ENCODE measurements at places on chromosomes 11 and 22. TPM values are rescaled to one million over a fixed set of nuclear protein-coding genes. Genes with fewer than 3 reads are reported as not detected.

GRCh38 chr22:44351685-44352377 is 39.1 kb upstream of the SHISAL1 start:
- no peaks in the 10 kb centered on the region for H3K36me3 ChIP-seq
- H3K27ac ChIP-seq: no peak overlapping the region
- peak; percentile 94 for DNase-seq

DNA sequence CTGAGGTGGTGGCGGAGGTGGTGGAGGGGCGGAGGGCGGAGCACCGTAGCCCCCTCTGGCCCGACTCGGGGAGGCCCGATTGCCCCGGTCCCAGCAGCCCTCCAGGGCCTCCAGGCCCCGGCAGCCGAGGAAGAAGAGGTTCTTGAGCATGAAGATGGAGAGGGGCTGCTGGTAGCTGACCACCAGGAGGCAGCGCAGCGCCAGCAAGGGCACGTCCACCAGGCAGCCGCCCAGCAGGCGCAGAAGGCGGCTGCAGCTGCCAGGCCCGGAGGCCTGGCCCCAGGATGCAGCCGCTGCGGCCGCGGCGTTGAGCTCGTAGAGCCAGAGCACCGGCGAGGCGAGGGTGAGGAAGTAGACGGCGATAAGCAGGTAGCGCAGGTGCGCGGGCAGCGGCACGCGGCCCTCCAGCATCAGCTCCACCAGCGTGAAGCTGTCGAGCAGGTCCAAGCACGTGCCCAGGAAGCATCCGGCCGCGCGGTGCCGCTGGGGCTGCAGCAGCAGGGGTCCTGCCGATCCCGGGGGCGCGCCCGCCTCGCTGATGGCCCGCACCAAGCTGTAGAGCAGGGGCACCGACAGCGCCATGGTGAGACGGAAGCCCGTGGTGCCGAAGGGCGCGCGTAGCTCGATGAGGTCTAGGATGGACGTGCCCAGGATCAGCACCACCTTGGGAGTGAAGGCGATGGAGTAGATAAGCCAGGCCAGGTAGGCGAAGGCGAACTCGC is 1.5 kb downstream of the TMEM121B start:
- H3K27me3 ChIP-seq: peaks cover 23% of the 10 kb centered on the region
- no peak overlapping the region for H3K4me3 ChIP-seq
- H3K27ac ChIP-seq: no peak overlapping the region
- H3K36me3 ChIP-seq: no peaks in the 10 kb centered on the region

- H3K36me3 ChIP-seq: no peaks in the 10 kb centered on the region
- no peak for DNase-seq
- H3K4me3 ChIP-seq: no peak overlapping the region
Measured at GRCh38 chr11:1411301-1411700, 21.6 kb downstream of the BRSK2 start.

DNA sequence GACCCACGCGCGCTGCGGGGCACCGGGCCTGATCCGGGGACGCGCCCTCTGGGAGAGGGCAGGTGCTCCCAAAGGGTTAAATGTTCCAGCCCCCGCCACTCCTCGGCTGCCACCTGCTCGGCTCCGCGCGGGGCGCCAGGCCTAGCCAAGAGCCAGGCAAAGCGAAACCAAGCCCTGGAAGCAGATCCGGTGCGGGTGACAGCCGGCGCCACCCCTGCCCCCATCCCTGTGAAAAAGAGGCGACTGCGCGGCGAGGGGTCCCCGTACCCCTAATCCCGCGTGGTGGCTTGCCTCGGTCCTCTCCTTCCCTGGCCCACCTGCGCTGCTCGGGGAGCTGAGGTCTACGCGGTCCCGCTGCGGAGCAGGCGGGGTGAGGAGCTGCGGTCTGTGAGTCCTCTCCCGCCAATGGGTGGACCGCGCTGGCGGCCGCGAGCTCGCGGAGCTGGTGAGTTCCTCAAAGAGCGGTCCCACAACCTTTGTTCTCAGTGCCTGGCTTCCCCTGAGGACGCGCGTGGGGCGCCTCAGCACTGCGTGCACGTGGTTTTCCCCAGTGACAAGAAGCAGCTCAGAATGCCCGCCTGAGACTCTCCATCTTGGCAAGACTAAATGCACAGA is at the start of gene ME3:
Gene ME3, minus strand, starts transcription at position 610 of the 615 bp plus-strand sequence.
- peaks cover 14% of the 10 kb centered on the region for H3K4me1 ChIP-seq
- no peaks in the 10 kb centered on the region for H3K36me3 ChIP-seq
- no peaks in the 10 kb centered on the region for H3K27me3 ChIP-seq
- H3K4me3 ChIP-seq: peak within 1 kb of the TSS; percentile 63
- peak; percentile 63 for DNase-seq

DNA sequence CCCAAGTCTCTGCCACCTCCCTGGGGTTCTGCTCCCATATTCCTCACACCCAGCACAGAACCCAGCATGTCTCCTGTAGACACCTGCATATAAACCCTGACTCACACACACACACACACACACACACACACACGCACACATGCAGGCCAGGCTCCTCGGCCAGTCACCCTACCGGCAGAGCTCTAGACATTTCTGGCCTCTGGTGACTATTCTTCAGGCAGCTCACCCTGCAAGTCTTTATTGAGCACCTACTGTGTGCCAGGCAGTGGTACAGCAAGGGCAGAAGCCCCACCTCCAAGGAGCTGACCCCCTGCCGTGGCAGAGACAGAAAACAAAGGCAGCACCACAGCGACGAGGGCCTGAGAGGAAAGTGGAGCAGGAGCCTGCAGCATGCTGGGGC is 50.3 kb downstream of the CDKN1C start:
- peaks cover 5% of the 10 kb centered on the region for H3K27me3 ChIP-seq
- H3K27ac ChIP-seq: no peak overlapping the region
- no peak overlapping the region for H3K4me3 ChIP-seq
- H3K4me1 ChIP-seq: no peaks in the 10 kb centered on the region
- peak; percentile 64 for DNase-seq

DNA sequence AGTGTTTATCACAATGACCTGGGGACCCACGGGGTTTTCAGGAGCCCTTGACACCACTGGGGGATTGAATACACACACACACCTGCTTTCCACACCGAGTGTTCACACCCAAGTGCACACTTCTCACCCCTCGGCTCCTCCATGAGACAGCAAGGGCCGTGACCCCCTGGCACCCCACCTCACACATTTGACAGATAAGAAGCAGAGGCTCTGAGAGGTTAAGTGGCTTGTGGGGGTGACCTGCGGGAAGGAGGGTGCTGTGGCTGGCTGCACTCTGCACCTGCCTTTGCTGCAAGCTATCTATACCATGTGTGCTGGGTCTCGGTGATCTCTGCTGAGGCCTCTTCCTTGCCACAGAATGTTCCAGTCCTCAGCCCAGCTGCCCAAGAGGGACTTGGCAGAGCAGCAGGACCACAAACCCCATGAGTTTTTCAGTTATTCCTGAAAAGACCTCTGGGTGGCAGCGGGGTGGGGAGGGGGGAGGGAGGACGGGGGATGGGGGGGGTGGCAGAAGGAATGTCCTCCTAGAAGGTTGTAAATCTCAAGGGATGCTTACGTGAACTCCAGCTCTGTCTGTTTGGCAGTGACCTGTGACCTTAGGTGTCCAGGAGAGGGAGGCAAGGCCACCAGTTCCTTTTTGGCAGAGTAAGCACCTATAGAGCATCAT is 47.9 kb upstream of the RFPL3 start:
- H3K4me3 ChIP-seq: no peak overlapping the region
- H3K4me1 ChIP-seq: no peaks in the 10 kb centered on the region
- DNase-seq: no peak

GRCh38 chr11:87462171-87462570 is 424.4 kb downstream of the TMEM135 start:
- H3K36me3 ChIP-seq: no peaks in the 10 kb centered on the region
- H3K4me3 ChIP-seq: no peak overlapping the region
- no peak for DNase-seq
- no peaks in the 10 kb centered on the region for H3K27me3 ChIP-seq
- H3K27ac ChIP-seq: no peak overlapping the region
- H3K4me1 ChIP-seq: no peaks in the 10 kb centered on the region

GRCh38 chr11:11841116-11841722 is 553 bp upstream of the USP47 start:
- H3K4me1 ChIP-seq: peaks cover 2% of the 10 kb centered on the region
- DNase-seq: peak; percentile 50

DNA sequence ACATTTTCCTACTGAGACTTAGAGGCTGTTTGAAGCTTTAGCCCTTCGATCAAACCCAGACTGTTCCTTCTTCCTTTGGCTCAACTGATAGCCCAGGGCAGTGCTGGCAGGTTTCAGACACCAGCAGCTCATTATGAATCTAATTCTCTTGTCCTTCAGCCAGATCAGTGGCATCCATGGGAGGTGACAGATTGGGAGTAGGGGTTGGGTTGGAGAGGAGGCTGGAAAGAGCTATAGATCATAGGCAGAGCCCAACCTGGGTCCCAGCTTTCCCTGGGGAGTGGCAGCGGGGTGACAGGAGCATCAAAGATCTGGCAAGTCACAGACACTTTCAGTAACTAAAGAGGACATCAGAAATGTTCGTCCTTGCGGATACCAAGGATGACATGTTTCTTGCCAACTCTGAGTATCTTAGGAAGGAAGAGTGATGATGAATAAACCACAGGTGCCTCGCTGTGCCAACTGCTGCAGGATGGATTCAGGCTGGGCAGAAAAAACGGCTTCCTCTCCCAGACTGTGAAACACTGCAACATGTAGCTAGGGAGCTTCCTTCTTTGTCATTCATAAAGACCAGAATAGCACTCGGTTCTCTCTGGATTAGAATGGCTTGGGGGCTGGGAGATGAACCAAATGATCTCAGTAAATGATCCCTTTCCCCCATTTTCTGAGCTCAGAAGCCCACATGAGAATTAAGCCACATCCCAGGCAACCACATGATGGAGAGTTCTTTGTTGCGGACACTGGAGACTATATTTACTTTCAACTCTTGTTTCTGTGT is 19.1 kb downstream of the ABCC8 start:
- H3K4me1 ChIP-seq: no peaks in the 10 kb centered on the region
- no peak for DNase-seq
- no peak overlapping the region for H3K4me3 ChIP-seq
- no peak overlapping the region for H3K27ac ChIP-seq

DNA sequence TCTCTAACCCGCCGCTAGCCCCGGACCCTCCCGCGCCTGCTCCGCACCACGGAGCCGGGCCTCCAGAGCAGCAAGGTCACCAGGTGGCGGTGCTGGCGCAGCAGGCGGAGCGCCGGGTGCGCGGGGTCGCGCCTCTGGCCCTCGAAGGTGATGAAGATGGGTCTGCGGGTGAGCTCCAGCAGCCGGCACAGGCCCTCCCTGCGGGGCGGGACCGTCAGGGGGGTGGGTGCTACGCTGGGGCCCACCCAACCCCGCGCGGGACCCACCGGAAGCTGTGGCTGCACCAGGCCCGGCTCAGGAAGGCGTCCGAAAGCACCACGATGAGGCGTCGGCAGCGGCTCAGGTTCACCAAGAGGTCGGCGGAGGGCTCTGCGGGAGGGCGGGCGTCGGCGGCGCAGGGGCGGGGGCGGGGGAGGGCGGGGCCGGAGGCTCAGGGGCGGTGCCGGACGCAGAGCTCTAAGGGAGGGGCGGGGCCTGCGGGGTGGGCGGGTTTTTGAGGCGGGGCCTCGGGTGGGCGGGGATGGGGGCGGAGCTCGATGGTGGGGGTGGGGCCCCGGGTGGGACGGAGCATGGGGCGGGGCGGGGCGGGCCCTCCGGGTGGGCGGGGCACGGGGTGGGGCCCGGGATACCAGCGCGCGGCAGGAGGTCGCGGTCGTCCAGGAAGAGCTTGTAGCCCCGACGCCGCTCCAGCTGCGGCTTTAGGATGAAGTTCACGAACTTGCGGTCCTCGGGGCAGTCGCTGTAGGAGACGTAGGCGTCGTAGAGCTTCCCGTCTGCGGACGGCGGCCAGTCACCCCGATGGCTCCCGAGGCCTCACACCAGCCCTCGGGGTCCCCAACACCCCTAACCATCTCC is 7.8 kb downstream of the SIGIRR start:
- no peaks in the 10 kb centered on the region for H3K36me3 ChIP-seq
- DNase-seq: peak; percentile 71
- H3K4me3 ChIP-seq: peak overlapping the region; percentile 31
- no peaks in the 10 kb centered on the region for H3K27me3 ChIP-seq

DNA sequence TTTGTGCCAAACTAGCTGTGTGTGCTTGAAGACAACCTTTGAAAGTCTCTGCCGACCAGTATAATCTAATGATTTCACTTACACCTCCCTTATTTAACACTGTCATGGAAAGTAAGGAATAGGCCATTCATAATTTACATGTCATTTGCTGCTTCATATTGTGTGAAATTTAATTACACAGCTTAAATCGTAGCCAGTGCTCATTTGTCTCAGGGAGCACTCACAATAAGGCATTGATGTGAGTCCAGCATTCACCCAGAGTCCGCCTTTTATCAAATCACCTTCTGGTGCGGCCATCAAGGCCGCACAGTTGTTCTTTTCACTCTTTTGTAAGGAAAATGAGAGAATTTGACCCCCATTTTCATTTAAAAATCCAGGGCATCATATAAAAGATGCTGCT is 46.9 kb downstream of the PAX6 start:
- no peak overlapping the region for H3K4me3 ChIP-seq
- H3K27me3 ChIP-seq: no peaks in the 10 kb centered on the region
- H3K4me1 ChIP-seq: no peaks in the 10 kb centered on the region
- no peaks in the 10 kb centered on the region for H3K36me3 ChIP-seq
- H3K27ac ChIP-seq: no peak overlapping the region

- no peaks in the 10 kb centered on the region for H3K36me3 ChIP-seq
- DNase-seq: no peak
- H3K27ac ChIP-seq: no peak overlapping the region
Measured at GRCh38 chr11:27367881-27368280, 4.9 kb upstream of the CCDC34 start.

DNA sequence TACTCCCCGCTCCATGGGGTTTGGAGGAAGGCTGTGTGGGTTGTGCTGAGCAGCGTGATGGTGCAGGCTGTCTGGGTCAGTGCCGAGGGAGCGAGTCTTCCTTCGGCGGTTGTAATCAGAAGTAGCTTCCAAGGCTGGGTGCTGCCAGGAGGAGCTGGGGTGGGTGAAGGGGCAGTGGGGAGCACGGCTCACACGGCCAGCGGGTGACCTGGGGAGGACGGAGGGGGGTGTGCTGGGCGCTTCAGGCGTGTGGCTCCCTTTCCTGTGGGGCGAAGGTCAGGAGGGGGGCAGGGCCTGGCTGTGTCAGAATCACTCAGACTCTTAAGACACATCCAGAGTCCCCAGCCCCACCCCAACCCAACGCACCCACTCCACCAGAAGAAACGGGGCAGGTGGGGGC is 60.2 kb downstream of the LRP5 start:
- DNase-seq: no peak
- H3K27ac ChIP-seq: no peak overlapping the region
- H3K36me3 ChIP-seq: no peaks in the 10 kb centered on the region
- no peaks in the 10 kb centered on the region for H3K27me3 ChIP-seq
- peaks cover 18% of the 10 kb centered on the region for H3K4me1 ChIP-seq

ADAMTS15 gene
- 23.4 TPM for total RNA-seq

CDHR5 gene
- total RNA-seq: not detected

RDX gene
- total RNA-seq: 56.5 TPM

CDPF1 gene
- total RNA-seq: 8.3 TPM

MAPK8IP2 gene
- 0.26 TPM for total RNA-seq

FAT3 gene
- total RNA-seq: 16.2 TPM

TREH gene
- total RNA-seq: not detected
